ENCODE measurements at places on chromosomes 7 and 10.

DNA sequence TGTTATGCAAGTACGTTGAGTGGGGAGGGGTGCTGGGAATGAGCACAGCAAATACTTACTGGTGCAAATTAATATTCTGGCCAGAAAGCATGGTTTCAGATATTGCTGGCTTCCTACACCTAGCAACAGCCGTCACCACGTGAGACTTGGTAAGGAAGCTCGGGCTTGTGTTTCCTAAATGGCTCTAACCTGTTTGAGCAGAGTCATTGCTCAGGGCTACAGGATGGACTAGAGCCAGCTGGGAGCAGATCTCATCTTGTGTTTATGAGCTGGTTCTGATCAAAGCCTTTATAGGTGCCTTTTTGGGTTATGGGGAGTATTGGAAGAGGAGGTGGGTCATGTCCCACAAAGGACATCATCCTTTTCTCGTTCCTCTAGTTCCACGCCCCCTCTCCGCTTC lies 200.3 kb downstream of the BUB3 start:
- DNase-seq, result no peak

- DNase-seq, result peak; percentile 17
These were observed 95.6 kb upstream of the DDC start for GRCh38 chr7:50660830-50661175.

DNA sequence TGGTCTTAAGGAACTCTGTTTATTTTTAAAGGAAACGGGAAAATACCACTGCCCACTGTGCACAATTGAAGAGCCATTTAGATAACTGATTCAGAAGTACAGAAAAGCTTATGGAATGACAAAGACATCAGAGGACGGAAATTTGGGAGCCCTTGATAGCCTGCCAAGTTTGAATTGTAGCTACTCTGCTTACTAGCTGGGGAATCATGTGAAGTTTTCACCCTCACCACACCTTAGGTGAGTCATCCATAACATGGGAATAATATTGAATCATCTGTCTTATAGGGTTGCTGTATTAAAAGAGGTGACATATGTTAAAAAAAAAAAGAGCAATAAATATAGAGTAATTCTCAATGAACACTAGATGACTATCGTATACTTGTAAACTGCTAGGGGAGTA lies 1104.2 kb downstream of the GATA3 start:
- no peak for DNase-seq

GRCh38 chr10:71696628-71697326 lies 22.8 kb downstream of the C10orf105 start:
- DNase-seq, result peak; percentile 80

DNA sequence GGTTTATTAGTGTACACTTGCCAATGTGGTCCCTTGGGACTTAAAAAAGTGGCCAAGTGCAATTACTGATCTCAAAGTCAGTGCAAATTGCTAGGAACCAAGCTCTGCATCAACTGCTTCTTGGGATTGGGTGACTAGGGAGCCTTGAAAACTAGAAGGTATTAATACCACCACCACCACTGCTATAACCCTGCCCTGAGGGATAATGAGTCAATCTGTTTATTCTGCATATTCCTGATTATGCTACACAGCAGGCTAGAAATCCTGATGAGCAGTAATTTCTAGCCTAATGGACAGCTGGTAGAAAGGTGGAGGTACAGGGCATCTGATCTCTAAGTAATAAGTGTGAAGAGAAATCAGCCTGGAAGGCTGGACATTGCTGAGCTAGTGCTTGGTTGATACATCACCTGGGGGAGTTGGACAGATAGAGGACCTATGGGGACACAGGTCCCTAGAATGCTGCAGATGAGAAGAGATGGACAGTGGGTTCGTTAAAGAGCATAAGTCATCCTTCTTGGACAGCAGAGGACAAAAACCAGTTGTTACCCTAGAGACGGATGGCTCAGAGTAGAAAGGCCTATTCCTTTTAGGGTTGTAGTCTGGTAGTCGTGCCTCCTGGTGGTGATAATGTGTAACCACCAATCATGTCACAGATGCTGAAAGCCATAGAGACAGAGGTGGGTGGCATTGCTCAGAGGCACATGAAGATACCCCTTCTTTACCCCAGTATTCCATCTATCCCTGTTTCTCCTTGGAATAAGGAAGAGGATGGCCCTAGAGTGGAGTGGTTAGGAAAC lies 554.8 kb downstream of the SORCS1 start:
- DNase-seq, result no peak

GRCh38 chr7:121372376-121373010 lies 23.6 kb downstream of the FAM3C start:
- no peak for DNase-seq

DNA sequence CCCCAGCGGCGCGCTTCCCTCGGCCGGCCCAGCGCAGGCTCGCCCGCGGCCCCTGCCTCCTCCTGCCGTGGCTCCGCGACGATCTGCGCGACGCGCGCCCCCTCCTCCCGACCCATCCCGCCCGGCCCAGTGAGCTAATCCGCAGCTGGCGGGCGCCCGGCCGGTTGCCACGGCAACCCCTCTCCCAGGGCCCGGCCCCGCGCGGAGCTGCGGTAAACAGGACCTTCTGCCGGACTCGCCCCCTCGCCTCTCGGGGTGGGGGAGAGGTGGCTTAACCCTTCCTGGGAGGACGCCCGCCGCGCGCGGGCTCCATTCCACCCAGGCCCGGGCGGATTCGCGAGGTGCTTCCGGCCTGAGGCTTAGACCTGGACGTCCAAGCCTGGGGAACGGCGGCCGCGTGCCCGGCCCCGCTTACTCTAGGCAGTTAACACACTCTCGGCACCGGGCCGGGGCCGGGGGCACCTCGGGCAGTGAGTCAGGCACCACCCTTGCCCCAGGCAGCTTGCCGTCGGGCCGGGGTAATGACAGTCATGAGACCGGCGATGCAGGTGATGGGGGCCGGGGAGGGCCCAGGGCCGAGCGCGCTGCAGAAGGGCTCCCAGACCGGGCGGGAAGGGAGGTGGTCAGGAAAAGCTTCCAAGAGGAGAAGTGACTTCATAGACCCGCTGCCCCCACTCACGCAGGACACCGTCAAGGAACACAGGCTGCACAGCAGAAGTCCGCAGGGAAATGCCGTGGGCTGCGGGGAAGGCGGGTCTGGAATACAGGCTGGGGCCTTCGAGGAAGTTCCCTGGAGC lies at the start of gene DENND2A:
TSS of gene DENND2A (minus strand) at position 87 of the 797 bp plus-strand sequence. CDS start 38,416 bp downstream, outside the sequence.
- peak; percentile 17 for DNase-seq

DNA sequence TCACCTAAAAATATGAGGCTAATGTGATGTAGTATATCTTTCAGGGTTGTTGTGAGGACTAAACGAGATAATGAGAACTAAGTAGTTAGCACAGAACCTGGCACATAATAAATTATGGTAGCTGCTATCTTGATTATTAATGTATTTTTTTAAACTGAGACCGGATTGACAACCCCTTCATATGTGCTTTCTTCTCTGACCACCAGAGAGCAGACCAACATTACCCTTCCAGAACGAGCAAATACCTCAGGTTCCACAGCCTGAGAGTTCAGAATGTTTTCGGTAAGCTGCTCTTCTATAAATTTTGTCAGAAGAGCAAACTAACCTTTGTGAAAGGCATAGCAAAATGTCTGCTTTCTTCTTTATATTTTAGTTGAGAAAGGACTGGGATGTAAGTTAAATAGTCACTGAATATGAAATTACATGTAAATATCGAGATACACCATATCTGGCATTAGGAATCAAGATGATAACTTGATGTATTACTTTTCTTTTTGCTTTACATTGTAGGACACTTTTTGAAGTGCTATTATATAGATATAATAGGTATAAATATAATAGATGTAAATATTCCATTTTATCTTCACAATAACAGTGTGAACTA lies 13.6 kb upstream of the BPGM start:
- no peak for DNase-seq

DNA sequence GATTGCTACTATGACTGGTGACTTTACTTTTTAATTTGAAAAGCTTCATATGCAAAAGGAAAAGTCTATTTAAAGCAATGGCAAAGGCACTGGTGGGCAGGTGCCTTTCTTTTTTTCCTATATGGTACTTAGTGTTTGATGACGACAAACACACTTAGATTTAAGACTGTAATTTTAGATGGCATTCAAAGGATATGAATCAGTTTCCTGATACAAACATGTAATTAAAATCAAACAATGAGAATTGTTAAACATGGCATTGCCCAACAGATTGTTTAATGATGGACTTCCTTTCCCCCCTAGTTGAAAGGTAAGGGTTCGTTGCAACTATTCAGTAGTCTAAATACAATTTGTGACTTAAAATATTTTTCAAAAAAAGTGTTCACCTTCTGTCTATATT lies 106.5 kb upstream of the SEMA3C start:
- no peak for DNase-seq

DNA sequence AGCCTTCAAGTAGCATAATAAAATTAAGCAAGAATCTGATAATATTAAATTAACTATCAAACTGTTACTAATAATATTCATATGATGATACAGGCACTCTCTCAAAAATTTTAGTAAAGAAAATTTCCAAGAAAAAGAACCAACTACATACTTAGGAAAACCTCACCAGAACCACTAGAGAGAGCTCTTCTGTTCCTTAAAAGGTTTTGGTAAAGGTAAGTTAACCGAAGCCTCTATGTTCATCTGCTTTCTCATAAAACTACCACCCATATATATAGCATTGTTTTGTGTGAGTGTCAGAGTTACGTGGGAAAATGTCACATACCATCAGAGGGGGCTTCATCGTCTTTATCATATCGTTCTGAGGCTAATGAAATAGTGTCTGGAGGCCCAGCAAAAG lies 20.7 kb downstream of the SKAP2 start:
- no peak for DNase-seq

DNA sequence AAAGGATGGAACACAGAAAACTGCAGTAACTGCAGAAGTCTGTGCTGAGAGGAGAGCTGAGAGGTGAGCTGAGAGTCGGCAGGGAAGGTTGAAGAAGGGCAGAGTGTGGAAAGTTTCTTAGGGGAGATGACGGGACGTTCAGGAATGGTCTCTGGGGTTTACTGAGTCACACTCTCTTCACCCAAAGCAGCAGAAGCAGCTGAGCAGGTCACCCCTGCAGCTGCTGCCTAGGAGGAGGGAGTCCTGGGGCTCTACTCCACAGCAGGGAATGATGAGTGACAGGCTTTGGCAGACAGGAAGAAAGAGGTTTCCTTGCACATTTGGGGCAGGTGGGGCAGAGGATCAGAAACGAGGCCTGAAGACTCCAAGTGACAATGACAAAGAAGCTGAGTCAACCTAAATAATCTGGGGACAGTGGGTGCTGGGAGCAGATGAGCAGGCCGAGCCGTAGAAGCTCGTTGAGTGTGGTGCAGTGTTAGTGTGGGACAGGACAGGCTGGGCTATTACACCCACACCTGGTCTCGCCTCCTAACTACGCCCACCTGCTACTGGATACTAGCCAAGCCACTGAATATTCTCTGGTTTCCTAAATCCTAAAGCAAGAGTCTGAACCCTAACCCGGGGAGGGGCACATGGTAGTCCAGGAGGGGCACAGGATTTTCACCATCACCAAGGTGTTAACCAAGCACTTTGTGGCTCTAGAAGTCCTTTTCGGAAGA lies 24.9 kb downstream of the BEND7 start:
- no peak for DNase-seq

DNA sequence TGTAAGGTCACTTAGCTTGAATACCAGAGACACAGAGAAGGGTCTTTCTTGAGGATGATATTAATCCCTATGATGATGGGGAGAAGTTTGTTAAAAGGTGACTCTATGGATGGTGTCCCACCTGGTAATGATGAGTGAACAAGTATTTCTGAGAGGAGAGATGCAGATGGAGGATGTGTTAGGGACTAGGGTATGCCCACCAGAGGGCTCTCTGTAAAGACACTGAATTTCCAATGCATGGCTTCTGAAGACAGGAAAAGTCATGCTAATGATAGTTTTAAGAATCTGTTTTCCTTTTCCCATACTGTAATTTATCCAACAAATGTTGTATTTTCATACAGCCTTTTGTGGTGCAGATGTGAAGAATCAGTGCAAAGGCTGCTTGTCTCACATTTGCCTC lies 1250.9 kb upstream of the CELF2 start:
- no peak for DNase-seq

- no peak for DNase-seq
These were observed 15.8 kb upstream of the TMEM236 start for GRCh38 chr10:17736223-17736622.
